OCI-LY7 (cell line): ENCODE measurements at places on chromosomes 4 and X. TPM values are rescaled to one million over a fixed set of nuclear protein-coding genes. Genes with fewer than 3 reads are reported as not detected.

MAGEC1 gene
- total RNA-seq: not detected in 2 replicates

PAGE2B gene
- total RNA-seq: not detected in 2 replicates

IL21 gene
- total RNA-seq: not detected in 2 replicates

TBX22 gene
- total RNA-seq: not detected in 2 replicates

- DNase-seq: no peak
These were observed 8.8 kb downstream of the DOK7 start for GRCh38 chr4:3471886-3472285.

DNA sequence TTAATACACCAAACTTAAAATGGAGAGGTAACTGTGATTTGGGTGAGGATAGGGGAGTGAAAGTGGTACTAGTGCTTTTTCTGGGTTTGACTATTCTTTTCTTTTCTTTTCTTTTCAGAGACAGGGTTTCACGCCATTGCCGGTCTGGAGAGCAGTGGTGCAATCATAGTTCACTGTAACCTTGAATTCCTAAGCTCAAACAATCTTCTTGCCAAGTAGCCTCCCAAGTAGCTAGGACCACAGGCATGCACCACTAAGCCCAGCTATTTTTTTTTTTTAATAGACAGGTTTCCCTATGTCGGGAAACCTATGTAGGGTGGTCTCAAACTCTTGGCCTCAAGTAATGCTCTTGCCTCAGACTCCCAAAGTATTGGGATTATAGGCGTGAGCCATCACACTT, 3.0 kb upstream of the ARMCX4 start:
- no peak for DNase-seq

DNA sequence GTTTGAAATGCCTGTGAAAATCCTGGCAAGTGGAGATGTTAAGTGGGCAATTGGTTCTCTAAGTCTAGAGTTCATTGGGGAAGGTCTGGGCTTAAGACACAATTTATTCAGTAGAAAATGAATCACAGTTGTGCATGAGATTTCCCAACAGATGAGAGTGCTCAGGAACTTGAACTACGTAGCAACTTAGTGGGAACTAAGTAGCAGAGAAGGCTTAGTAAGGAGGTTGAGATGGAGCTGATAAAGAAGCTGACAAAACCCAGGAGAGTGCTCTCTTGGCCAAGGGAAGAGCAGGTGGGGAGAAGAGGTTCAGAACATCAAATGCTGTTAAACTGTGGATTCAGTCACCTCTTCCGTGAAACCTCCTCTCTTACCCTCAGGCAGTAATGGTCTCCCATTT, 33.0 kb downstream of the AFF1 start:
- no peak for DNase-seq

DNA sequence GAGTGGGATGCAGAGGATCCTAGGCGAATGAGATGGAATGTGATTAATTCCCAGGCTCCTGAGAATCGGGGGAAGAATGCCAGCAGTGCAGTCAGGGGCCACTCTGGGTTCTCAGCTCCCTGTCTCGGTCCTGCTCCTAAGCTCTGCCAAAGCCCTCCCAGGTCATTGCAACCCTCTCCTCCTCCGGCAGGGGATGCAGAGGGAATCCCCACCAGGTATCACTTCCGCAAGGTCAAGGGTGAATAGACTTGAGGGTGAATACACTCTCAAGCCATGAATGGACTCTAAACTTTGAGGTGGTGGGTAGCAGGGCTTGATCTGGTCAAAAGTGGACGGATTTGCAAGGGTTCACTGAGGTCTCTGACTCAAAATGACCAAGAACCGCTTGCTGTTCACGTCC, 139.3 kb upstream of the MXRA5 start:
- DNase-seq: no peak

GRCh38 chr4:11593576-11594116, 165.0 kb upstream of the HS3ST1 start:
- DNase-seq: no peak

GRCh38 chrX:3527811-3528210, 181.4 kb upstream of the MXRA5 start:
- DNase-seq: no peak

- DNase-seq: no peak
These were observed 409.2 kb downstream of the NKX6-1 start for GRCh38 chr4:84089652-84090437.

DNA sequence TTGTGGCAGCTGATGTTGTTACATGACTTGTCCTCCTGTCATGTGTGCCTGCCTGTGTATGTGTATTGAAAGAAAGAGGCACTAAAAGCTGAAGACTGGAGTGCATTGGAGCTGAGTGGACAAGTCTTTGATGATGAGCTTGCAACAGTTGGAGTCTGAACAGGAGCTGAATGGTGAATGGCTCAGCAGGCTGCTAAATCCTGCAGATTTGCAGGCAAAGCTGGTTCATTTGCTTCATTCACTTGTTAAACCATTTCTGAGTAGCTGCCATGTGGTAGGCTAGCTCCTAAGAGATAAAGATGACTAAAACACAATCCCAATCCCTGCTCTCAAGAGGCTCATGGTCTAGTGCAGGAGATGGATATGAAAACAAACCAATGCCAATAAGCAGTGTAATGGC, 217.3 kb downstream of the CHRDL1 start:
- DNase-seq: no peak

GRCh38 chr4:183977707-183978106, 72.6 kb downstream of the STOX2 start:
- no peak for DNase-seq

GRCh38 chr4:125739760-125740159, 425.0 kb downstream of the FAT4 start:
- no peak for DNase-seq

- DNase-seq: no peak
These were observed 1294.9 kb downstream of the ADGRL3 start for GRCh38 chr4:62495032-62495431.

- DNase-seq: no peak
These were observed 33.5 kb downstream of the MED28 start for GRCh38 chr4:17647927-17648326.

- DNase-seq: no peak
These were observed 35.9 kb downstream of the PNMA5 start for GRCh38 chrX:152958047-152958446.

- DNase-seq: no peak
These were observed 14.5 kb downstream of the MRPL1 start for GRCh38 chr4:77877167-77877566.
